ENCODE measurements at places on chromosomes 7 and 10.

DNA sequence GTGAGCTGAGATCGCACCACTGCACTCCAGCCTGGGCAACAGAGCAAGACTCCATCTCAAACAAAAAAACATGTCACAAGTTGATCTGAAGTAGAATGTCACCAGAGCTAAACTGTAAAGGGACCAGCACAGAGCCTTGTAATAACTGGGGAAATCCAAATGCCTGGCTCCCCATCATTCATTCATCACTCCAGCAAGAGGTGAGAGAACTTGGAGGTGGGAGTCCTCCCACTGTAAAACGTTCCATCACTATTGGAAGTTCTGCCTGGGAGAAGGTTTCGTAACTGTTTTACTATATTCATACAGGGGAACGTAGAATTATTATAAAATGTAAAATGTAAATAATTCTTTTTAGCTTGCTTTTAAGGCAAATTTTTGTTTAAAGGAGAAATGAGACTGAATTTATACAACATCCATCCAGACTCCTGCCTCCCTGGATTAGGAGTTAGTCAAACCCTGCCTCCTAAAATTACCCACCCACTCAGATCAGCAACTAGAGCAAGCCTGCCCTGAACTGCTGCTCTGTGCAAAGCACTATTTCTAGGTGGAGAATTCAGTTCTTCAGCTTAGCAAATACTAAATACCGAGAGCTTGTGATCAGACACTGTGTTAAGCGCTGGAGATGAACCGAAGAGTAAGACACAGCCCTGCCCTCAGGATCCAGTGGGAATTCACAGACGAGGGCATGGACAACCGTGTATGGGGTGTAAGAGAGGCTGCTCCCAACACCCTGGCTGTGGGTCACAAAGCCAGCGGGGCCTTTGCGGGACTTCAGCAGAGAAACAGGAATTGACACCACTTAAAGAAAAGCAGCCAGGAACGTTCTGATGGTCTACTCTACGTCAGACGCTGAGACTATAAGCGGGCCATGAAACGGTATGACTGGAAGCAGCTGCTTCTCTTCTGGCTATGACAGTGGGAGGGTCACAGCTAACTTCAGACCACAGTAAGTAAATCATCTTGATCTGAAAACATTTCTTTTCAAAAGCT, 208.3 kb downstream of the ZMYND11 start:
- DNase-seq: no peak

GRCh38 chr7:133529861-133530260, 277.0 kb downstream of the EXOC4 start:
- DNase-seq: no peak

DNA sequence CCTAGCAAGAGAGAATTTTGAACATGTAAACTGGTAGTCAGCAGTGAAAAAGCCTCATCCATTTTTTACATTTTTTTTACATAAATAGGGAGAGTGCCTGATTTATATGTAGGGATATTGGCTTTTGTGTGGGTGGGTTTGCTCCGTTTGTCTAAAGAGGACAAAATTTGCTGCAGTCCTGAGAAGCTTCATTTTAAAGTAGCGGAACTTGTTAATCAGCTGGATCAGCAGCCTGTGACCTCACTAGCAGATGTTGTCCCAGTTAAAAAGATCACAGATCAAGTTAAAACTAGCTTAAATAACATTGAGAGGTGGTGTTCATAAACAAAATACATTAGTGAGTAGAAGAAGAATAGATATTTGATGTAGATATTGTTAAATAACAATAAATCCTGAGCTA, 2.6 kb downstream of the ATRNL1 start:
- no peak for DNase-seq

GRCh38 chr7:29647020-29647654, 83.5 kb downstream of the PRR15 start:
- no peak for DNase-seq

GRCh38 chr7:25234336-25234735, 6.0 kb upstream of the NPVF start:
- DNase-seq: no peak

GRCh38 chr7:41193738-41194282, 509.1 kb downstream of the INHBA start:
- DNase-seq: no peak

GRCh38 chr10:7043055-7043653, 367.7 kb downstream of the SFMBT2 start:
- no peak for DNase-seq

DNA sequence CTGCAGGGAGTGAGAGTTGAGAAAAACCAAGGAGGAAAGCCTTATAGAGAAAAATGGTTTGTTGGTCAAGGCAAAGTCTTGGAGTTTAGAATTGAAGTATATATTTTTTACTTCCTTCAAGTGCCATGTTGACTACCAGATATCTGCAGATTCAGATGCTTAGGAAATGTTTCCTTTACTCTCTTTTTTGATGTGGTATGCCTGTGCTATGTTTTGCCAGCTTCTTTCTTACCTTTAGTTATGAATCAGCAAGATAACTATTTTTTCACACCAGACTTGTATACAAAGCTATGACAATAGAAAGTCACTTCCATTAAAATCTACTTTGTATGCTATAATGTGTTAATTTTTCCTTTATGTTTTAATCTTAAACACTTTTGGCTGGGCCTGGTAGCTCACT, 3.6 kb downstream of the R3HCC1L start:
- no peak for DNase-seq

GRCh38 chr7:105639667-105640493, 58.6 kb upstream of the EFCAB10 start:
- DNase-seq: no peak

- DNase-seq: no peak
Observed at GRCh38 chr10:63057509-63057908, 75.6 kb upstream of the NRBF2 start.

- no peak for DNase-seq
Observed at GRCh38 chr7:118114175-118114574, 69.8 kb upstream of the LSM8 start.

- no peak for DNase-seq
Observed at GRCh38 chr7:33918438-33919143, 13.3 kb downstream of the BMPER start.

DNA sequence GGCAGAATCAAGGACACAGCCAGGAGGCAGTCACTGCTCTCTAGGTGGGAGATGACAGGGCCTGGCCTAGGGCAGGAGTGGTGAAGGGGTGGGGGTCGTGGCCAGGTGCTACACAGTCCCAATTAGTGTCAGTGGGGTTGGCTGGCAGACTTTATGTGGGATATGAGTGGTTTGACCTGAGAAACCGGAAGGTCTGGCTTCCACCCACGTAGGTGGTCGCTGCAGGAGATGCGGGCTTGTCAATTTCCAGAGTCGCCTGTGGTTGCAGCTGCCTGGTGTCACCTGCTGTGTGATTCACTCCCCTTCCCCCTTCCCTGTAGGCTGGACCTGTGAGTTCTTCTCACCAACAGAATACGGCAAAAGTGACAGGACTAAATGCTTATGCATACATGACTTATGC, 124.3 kb downstream of the KLF6 start:
- DNase-seq: no peak

DNA sequence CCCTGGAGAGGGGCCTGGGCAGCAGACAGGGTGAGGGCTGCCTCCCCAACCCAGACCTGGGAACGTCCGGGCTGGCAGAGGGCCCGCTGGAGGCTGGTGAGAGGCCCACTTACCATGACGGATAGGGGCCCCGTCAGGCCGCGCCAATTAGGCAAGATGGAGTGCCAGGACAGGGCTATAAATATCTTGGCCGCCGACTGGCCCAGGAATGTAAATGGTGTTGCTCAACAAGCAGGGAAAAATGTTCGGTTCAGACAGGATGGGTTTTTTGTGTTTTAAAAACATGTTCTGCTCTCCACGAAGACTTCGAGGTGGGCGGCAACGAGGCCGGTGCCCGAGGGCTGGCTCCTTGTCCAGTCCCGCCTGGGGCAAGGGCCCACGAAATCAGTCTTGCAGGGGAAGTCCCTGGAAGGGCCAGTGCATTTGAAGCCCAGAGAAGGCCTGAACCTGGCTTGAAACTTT, 35.8 kb upstream of the ELN start:
- DNase-seq: peak; percentile 94

GRCh38 chr10:98067165-98067564, 36.7 kb upstream of the CRTAC1 start:
- no peak for DNase-seq

GRCh38 chr10:79331709-79332108, 15.6 kb upstream of the PPIF start:
- DNase-seq: peak; percentile 32

Data from fibroblast of the aortic adventitia (primary cell).